ENCODE measurements at places on chromosomes 16 and 17. TPM values are rescaled to one million over a fixed set of nuclear protein-coding genes. Genes with fewer than 3 reads are reported as not detected.

DNA sequence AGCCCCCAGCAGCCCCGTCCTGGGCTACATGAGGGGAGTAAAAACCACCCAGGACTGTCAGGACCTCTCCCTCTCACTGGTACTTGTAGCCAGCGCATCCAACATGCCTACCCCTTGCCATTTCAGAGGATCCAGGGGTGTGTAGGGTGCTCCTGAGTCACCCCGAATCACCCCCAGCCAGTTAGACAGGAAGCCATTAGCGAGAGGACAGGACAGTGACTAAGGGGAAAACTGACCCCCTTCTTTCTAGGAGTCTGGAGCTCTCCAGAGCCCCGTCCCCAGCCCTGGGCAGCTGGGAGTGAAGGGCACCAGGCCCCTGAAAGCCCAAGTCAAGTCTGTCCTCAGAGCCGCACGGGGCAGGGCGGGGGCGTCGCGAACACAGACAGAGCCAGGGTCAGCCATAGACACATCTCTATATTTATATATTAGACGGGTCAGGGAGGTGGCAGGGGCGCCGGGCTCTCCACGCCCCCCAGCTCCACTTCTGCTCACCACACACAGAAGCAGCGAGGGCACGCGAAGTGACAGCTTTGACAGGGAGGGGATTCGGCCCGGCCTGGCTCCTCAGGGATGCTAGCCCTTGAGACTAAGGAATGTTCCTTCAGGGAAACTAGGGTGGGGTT lies 485 bp upstream of the GDPD3 start:
- no peak overlapping the region for H3K27ac ChIP-seq
- no peaks in the 10 kb centered on the region for H3K27me3 ChIP-seq
- peaks cover 24% of the 10 kb centered on the region for H3K36me3 ChIP-seq
- no peak for DNase-seq

GRCh38 chr16:79287424-79287917 lies 313.1 kb downstream of the MAF start:
- no peaks in the 10 kb centered on the region for H3K36me3 ChIP-seq
- peaks cover 56% of the 10 kb centered on the region for H3K4me1 ChIP-seq
- no peak for DNase-seq
- peak overlapping the region; percentile 6 for H3K4me3 ChIP-seq
- H3K27me3 ChIP-seq: no peaks in the 10 kb centered on the region

The EVI2A gene
- 139 TPM for total RNA-seq

- H3K27ac ChIP-seq: no peak overlapping the region
- H3K27me3 ChIP-seq: no peaks in the 10 kb centered on the region
- no peaks in the 10 kb centered on the region for H3K36me3 ChIP-seq
- no peaks in the 10 kb centered on the region for H3K4me1 ChIP-seq
- H3K4me3 ChIP-seq: no peak overlapping the region
- DNase-seq: no peak
Measured at GRCh38 chr16:74743668-74744299, 30.8 kb downstream of the FA2H start.

GRCh38 chr17:12549499-12550041 lies 116.1 kb upstream of the MYOCD start:
- no peaks in the 10 kb centered on the region for H3K36me3 ChIP-seq
- H3K27me3 ChIP-seq: no peaks in the 10 kb centered on the region
- H3K4me3 ChIP-seq: no peak overlapping the region
- no peak for DNase-seq
- H3K27ac ChIP-seq: no peak overlapping the region
- no peaks in the 10 kb centered on the region for H3K4me1 ChIP-seq

The G6PC1 gene
- not detected for total RNA-seq

DNA sequence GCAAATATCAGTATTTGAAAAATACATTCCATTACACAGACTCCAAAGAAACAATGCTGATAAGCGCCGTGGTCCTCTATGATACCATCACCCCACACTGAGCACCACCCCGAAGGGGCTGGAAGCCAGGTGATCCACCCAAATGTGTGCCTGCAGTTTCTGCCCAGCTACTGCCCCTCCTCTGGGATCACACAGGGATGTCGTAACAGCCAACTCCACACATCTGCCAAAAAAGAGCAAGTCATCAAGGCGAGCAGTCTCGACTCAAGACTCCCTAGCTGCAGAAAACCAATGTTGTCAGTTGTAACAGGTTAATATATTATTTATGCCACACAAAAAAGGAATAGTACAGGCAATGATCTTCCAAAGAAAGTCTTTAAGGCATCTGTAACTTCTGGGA lies 21.0 kb downstream of the CYB5D2 start:
- peaks cover 9% of the 10 kb centered on the region for H3K4me1 ChIP-seq
- H3K27me3 ChIP-seq: no peaks in the 10 kb centered on the region
- no peak overlapping the region for H3K27ac ChIP-seq
- no peak for DNase-seq
- no peak overlapping the region for H3K4me3 ChIP-seq

- no peaks in the 10 kb centered on the region for H3K27me3 ChIP-seq
- H3K4me3 ChIP-seq: no peak overlapping the region
- no peaks in the 10 kb centered on the region for H3K36me3 ChIP-seq
- no peak for DNase-seq
- no peak overlapping the region for H3K27ac ChIP-seq
- no peaks in the 10 kb centered on the region for H3K4me1 ChIP-seq
Measured at GRCh38 chr16:66107661-66108060, 258.8 kb upstream of the CDH5 start.

- H3K4me1 ChIP-seq: peaks cover 89% of the 10 kb centered on the region
- no peak overlapping the region for H3K27ac ChIP-seq
- H3K27me3 ChIP-seq: no peaks in the 10 kb centered on the region
Measured at GRCh38 chr17:40519089-40519775, 17.8 kb upstream of the TNS4 start.

DNA sequence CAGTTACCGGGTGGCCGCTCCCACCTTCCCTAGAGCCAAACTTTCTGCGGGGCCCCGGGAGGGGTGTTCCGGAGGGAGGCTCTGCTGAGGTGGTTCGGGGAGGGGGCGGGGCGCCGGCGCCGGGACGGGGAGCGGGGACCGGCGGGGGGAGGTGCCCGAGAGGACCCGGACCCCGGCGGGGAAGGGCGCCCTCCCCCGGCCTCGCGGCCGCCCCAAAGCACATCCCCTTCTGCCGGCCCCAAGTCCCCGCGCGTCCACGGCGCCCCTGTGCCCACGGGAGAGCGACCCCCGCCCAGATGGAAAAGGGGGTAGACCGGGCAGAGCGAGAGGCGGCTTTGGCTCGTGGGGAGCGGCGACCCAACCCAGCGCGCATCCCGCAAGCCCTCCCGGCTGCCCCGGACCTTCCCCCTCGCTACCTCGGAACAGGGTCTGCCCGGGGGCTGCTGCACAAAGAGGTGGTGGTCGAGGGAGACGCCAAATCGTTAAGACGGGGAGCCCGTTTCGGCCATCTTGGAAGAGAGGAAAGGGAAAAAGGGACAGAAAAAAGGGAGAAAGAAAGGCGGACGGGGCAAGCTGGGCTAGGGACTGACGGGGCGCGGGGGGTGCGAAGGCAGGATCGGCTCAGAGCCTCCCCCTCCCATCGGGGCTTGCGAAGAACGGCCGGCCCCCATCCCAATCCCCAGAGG lies 530 bp downstream of the PCGF2 start:
- H3K27ac ChIP-seq: no peak overlapping the region
- DNase-seq: peak; percentile 34
- H3K4me1 ChIP-seq: peaks cover 46% of the 10 kb centered on the region
- peaks cover 37% of the 10 kb centered on the region for H3K27me3 ChIP-seq
- H3K36me3 ChIP-seq: no peaks in the 10 kb centered on the region
- H3K4me3 ChIP-seq: no peak overlapping the region

DNA sequence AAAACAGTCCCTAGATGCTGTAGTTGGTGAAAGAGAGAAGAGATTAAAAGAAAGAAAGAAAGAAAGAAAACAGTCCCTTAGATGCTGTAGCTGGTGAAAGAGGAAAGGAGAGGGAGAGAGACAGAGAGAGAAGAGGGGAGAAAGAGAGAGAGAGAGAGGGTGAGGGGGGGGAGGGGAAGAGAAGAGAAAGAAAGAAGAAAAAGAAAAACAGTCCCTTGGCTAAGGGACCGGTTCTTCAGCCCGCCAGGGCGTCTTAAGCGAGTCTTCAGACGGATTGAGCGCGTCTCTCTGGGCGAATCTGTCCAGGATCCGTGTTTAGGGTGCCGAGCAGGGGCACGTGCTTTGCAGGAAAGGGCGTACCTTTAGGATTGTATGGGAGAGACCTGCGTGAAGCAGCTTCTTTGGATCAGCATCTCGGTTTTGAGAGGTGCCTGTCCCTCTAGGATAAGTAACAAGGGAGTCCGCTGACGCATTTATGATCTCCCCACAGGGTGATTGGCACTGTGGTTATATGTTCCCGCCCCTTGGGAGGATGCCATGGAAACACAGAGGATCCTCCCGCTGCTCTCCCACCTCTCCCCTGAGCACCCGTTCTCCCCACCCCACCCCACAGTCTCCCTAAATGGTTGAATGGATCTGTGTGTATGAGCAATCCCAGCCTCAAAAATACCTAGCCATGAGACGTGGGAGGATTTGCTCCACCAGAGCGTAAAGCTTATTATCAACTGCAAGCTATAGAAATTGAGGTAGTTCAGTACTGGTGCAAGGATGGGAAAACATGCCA lies 16.7 kb downstream of the GNGT2 start:
- H3K27me3 ChIP-seq: no peaks in the 10 kb centered on the region
- no peak for DNase-seq
- peak overlapping the region; percentile 86 for H3K27ac ChIP-seq
- H3K36me3 ChIP-seq: no peaks in the 10 kb centered on the region
- H3K4me1 ChIP-seq: peaks cover 15% of the 10 kb centered on the region

- no peak within 1 kb of the TSS for H3K4me3 ChIP-seq
- H3K4me1 ChIP-seq: no peaks in the 10 kb centered on the region
- peaks cover 14% of the 10 kb centered on the region for H3K27me3 ChIP-seq
- no peak within 1 kb of the TSS for H3K27ac ChIP-seq
Measured at GRCh38 chr16:8589900-8590688, at the start of gene TMEM114. Gene TMEM114 (minus strand): TSS chr16:8590511. CDS start chr16:8589838, 673 bp downstream.

DNA sequence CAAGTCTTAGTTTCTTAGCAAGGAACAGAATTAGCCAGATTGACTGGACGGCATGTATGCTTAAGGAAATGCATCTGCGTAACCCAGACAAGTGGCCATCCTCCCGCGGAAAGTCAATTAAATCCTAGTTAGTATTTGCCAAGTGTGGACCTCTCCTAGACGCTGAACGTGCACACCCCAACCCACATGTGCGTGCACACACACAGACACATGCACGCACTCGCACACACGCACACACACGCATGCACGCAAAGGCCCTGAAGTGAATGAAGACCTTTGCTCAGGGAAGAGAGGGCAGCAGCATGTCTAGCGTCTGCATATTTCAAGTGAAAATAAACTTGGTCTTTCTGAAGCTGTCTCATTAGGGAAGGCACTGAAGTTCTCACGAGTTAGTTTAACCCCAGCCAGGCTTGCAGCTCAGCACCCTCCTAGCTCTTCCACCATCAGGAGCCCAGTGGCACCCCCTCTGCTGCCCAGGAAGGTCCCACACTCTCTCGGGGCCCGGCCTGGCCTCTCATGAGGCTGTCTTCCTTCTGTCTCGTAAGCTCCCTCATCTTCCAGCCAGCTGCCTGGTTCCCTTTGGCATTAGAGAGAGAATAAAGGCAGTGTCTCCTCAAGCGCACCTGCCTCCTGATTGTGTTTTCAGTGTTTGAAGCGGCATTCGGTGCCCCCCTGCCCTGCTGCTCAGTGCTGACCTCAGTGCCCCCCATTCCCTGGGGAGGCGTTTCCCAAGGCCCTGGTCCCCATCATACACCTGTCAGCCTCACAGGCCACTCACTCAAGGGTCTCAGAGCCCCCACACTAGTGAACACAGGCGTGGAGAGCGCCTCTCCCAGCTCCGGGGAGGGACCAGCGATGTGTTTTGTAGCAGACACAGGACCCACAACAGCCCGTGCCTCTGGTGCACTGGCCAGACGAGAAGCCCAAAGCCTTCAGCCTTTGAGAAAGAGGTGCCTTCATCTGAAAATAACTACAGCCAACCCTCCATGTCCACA lies 52.2 kb upstream of the CHMP6 start:
- H3K4me1 ChIP-seq: peaks cover 28% of the 10 kb centered on the region
- no peaks in the 10 kb centered on the region for H3K36me3 ChIP-seq
- no peaks in the 10 kb centered on the region for H3K27me3 ChIP-seq
- no peak overlapping the region for H3K4me3 ChIP-seq
- no peak overlapping the region for H3K27ac ChIP-seq

DNA sequence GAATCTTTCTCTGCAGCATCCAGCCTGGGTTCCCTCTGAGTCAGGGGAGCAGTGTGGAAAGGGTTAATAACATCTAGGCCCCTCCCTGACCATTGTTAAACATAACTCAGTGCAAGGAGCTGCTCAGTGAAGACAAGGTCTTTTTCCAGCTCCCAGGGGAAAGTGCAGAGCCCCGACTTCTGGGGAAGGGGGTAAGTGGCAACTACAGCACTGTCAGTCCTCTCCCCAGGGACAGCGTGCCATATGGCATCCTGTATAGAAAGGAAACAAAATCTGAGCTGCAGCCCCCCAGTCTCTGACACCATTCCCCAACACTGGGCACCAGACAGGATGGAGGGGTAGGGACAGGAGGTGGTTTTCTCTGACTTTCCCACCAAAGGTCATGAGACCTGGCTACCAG lies 7.8 kb downstream of the MRPL27 start:
- H3K4me3 ChIP-seq: no peak overlapping the region
- no peak for DNase-seq
- H3K36me3 ChIP-seq: peaks cover 46% of the 10 kb centered on the region
- no peak overlapping the region for H3K27ac ChIP-seq
- no peaks in the 10 kb centered on the region for H3K27me3 ChIP-seq

The GNG13 gene
- total RNA-seq: not detected

Measured in CD4-positive, alpha-beta memory T cell (primary cell).